ENCODE measurements at places on chromosomes 3 and 15. TPM values are rescaled to one million over a fixed set of nuclear protein-coding genes. Genes with fewer than 3 reads are reported as not detected.

The TLR9 gene
- not detected for total RNA-seq

The CRABP1 gene
- total RNA-seq, result not detected

The CBLB gene
- 140 TPM for total RNA-seq

The SLC35G2 gene
- total RNA-seq, result not detected

GRCh38 chr3:191352014-191352413 lies 21.7 kb upstream of the UTS2B start:
- DNase-seq, result no peak

- DNase-seq, result no peak
These were observed 219.5 kb downstream of the EPHB1 start for GRCh38 chr3:135014566-135014965.

- DNase-seq, result no peak
These were observed 101.6 kb upstream of the ARHGEF3 start for GRCh38 chr3:56903231-56903782.

DNA sequence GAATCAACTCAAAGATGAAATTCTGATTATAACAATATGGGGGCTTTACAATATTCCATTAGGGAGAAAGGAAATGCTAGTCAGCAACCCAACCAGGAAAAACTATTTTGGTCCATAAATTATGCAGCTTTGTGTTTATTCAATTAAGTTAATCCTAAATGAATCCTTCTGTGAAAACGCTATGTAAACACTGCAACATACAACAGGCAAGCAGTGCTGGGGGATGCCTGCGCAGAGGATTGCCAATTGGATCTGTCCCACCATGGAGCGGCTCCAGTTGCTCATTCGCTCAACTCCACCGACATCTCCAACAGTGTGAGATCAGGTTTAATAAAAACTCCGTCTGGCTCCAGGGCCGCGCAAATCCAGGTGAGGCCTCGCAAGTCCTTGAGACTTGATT lies 290.5 kb upstream of the VEPH1 start:
- no peak for DNase-seq

DNA sequence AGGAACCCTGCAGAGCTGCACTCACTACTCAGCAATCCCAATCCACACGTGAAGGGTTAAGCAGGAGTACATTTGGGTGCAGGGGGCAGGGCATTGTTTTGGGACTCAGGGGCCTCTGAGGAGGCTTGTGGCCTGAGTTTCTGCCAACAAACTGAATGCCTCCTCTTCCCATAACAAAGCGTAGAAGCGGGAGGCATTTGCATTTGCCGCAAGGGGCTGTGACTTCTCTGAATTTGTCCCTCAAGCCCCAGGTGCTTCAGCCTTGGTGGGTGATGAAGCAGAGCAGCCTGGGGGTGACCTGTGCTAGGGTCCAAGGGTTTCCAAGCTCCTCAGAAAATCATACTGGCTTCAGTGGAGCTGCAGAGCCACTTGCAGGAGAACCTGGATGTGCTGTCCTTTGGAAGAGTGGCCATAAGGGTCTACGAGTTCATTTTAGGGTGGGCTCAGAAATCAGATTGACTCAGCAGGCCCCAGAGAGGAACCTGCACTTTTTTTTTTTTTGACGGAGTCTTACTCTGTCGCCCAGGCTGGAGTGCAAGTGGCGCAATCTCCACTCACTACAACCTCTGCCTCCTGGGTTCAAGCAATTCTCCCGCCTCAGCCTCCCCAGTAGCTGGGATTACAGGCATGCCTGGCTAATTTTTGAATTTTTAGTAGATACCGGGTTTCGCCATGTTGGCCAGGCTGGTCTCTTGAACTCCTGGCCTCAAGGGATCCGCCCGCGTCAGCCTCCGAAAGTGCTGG lies 1.4 kb upstream of the RPSA start:
- no peak for DNase-seq

GRCh38 chr3:189316296-189317019 lies 144.7 kb downstream of the TPRG1 start:
- no peak for DNase-seq

DNA sequence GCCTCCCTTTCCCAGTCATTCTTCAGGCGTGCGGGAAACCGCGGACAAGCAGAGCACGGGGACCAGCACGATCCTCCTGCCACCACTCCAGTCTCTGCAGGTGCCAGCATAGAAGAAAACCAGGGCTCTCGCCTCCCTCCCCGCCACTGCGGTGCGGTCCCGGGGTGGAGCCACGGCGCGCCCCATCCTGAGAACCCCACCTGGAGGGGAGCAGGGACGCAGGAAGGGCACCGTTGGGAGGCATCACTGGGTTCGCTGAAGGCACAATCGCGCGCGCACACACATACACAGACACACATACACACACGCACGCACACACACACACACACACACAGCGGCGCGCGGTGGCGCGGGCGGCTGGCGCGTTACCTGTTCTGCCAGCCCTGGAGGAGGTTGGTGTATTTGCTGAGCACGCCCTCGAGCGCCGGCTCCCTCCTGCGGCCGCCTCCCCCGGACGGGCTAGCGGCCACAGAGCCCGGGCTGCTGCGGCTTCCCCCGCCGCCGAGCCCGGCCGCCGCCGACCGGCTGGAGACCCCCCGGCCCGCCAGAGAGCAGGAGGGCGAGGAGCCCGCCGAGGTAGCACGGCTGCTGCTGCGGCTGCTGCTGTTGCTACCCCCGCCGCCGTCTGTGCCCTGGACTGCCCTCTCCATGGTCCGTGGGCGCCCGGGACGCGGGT lies 394 bp downstream of the OSBPL10 start:
- DNase-seq, result peak; percentile 36

- DNase-seq, result no peak
These were observed 5.5 kb downstream of the TMEM266 start for GRCh38 chr15:76065245-76065644.

GRCh38 chr3:180180795-180181194 lies 144.1 kb upstream of the PEX5L start:
- no peak for DNase-seq

DNA sequence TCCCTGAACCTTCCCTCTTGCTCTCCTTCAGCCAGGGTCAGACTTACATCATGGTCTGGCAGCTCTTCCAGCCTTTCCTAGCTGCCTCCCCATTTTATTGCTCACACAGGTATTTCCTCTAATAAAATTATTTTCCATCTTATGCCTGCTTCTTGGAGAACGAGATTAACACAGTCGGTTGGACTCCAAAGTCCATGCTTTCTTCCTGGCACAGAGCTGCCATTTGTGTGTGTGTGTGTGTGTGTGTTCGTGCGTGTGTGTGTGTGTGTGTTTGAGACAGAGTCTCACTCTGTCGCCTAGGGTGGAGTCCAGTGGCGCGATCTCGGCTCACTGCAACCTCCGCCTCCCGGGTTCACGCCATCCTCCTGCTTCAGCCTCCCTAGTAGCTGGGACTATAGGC lies 15.5 kb downstream of the FSD2 start:
- DNase-seq, result no peak

DNA sequence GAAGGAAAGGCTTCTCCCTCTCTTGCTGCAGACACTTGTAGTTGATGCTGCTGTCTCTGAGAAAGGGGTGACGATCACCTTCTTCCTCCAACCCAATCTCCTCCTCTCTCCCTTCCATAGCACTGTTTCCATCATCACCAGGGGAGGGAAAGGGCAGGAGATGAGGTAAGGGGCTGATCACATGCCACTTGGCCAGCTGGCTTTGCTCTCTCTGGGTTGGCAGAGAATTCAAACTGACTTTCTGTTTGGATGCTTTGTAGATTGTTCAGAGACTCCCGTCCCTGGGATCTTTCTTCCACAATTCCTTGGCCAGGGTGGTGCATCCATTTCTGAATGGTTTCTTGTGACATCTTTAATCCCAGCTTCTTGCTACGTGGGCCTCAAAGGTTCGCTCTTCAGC lies 43.2 kb upstream of the ZNF148 start:
- no peak for DNase-seq

DNA sequence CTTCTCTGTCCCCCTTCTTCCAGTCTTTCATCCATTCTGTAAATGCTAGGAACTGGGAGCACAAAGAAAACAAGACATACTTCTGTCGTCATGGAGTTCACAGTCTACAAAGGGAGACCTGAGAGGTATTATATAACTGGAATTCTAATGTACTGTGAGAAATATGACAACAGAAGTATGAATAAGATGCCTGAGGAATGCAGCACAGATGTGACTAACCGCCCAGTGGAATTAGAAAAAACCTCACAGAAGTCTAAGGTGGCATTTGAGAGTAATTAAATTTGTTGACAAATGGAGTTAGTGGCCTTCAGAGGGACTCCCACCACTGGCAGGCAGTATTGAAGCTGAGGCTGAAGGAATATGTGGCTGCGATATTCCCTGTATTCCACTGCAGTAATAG lies 168.5 kb upstream of the FAM3D start:
- no peak for DNase-seq

DNA sequence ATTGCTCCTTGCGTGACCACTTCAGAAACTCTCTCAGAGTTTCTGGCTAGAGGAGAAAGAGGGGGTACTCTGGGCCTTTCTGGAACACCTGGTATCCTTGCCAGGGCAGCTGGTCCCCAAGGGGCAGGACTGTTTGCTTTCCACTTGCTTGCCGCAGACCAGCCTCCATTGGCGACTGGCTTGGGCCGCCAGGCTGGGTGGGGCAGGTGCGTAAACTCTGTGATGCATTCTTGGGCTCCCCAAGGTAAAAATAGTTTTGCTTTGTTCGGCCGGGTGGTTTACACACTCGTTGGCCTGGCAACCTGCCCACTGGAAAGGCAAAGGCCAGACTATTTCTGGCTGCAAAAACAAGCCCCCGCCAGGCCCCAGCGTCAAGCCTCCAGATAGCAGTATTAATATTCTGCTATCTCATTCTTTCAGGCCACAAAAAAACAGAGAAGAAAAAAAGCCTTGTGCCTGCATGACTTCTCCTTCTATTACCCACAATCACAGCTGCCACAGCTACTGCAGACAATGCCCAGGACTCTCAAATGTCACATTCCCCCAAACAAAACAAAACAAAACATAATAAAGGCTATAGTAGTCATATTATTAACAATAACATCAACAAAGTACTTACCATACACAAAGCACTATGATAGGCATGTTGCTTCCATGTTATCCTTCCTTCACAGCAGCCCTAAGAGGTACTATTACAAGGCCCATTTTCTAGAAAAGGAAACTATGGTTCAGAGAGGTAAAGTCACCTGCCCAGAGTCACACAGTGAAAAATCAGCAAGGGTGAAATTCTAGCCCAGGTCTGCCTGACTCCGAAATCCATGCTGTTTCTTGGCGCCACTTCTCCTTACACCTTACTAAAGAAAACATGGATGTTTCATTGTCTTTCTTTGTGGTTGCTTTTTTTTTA lies 14.0 kb upstream of the SSUH2 start:
- DNase-seq, result no peak

DNA sequence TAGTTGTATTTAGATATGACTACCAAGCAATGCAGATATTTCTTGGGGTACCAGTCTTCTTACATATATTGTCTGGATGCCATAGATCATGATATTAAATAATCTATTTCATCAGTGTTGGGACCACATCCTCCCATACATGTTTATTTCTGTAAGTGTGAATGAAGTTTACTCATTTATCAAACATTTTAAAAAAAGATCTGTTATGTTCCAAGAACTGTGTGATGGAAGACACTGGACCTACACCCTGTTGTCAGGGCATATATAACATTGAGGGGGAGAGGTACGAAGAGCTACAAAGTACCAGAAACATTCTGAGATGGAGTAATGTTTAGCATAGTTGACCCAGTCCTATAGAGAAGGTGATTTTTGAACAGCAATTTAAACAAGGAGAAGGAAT lies 26.6 kb downstream of the MBNL1 start:
- DNase-seq, result no peak

- DNase-seq, result no peak
These were observed 6.3 kb upstream of the CA12 start for GRCh38 chr15:63387748-63388493.

- DNase-seq, result no peak
These were observed 17.1 kb downstream of the LEKR1 start for GRCh38 chr3:156843071-156843808.

GRCh38 chr3:30693470-30694120 lies 87.2 kb downstream of the TGFBR2 start:
- DNase-seq, result peak; percentile 85

GRCh38 chr15:96578393-96578792 lies 247.9 kb downstream of the NR2F2 start:
- DNase-seq, result no peak

GRCh38 chr3:195259154-195259474 lies 11.8 kb downstream of the XXYLT1 start:
- DNase-seq, result no peak

DNA sequence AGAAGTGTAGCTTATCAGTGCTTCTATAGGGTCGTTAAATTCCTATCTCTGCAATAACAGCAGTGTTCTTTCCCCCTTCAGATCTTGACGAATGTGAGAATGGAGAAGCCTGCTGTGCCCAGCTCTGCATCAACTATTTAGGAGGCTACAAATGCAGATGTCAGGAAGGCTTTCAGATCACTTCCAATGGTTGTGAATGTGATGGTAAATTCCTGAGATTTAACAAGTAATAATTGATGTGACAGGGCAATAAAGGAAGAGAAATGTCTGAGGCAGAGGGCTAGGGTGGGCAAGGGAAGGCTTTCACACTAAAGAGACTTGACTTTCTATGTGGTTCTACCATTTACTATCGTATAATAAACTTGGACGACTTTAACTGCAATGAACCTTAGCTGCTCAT lies 711.7 kb upstream of the GOLIM4 start:
- DNase-seq, result no peak

DNA sequence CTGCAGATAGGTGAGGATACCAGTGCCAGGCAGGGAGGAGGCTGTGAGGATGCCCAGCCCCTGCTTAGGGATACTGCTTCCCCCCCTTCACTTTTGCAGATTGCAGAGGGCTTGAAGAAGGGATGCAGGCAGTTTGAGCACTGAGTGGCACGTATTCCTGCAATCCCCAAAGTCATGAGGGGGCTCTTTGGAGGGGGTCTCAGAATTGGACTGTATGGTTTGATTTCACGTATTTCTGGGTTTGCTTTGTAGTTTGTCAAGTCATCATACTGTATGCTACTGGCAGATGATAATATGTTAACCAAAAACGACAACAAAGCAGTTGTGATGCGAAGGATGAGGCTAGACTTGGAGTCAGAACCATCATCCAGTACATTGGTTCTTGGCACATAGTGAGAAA lies 28.1 kb downstream of the CHST14 start:
- DNase-seq, result no peak

DNA sequence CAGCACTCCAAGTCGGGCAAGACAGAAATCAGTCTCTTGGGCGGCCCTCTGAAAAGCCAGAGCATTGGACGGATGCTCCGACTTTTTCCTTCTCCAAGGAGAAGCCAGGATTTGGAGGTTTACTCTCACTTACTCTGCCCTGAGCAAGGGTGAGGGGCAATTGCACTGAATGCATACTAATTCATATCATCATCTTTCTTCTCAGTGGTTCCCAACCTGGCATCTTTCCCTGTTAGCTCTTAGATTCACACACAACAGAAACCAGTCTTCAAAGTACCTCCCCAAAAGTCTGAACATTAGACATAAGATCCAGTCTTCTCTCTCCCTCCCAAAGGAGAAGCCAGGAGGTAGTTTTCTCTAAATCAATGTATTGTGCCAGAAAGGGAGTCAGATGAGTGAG lies 219.2 kb downstream of the GREM1 start:
- DNase-seq, result no peak
